Naive B cell (primary cell): ENCODE measurements at places on chromosomes 5 and 9.

GRCh38 chr5:158731014-158731413 lies 368.7 kb downstream of the EBF1 start:
- no peak for DNase-seq

DNA sequence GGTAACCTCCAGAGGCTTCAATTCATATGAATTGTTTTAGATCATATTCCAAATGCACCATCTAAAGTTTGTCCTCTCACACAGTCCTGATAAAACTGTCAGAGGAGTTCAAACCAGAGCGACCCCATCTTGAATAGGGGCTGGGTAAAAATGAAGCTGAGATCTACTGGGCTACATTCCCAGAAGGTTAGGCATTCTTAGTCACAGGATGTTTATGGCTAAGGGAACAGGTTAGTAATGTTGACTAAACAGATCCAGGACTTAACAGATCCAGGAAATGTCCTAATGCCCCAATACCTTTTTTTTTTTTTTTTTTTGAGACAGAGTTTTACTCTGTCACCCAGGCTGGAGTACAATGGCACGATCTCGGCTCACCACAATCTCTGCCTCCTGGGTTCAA lies 192.6 kb upstream of the PRDM9 start:
- DNase-seq = no peak

DNA sequence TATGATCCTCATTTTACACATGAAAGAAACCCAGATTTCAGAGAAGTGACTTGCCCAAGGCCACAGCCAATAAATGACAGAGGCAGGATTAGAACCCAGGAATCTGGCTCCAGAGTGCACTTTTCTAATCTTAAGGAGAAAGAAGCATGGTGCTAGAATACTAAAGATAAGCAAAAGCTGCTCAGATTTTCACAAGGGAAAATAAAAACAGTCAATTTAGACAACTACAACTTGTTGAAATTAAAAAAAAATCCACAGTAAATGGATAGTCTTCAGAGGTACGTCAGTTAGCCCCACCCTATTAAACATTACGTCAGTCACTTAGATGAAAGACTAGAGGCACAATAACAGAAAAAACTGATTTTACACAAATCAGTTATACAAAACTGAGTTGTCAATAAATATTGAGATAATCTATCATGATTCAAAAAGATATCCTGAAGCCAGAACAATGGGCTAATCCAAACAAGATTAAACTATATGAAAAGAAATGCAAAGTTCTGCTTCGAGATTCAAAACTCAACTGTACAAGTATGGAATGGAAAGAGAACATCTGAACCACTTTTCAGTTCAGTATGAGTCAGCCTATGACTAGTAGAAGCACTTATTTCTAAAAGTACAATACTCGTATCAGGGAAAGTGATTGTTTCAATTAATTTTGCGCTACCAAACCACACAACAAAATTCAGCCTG lies 9.3 kb downstream of the TMEM245 start:
- DNase-seq = no peak

GRCh38 chr9:35954942-35955546 lies 2.9 kb downstream of the OR2S2 start:
- DNase-seq = peak; percentile 57

DNA sequence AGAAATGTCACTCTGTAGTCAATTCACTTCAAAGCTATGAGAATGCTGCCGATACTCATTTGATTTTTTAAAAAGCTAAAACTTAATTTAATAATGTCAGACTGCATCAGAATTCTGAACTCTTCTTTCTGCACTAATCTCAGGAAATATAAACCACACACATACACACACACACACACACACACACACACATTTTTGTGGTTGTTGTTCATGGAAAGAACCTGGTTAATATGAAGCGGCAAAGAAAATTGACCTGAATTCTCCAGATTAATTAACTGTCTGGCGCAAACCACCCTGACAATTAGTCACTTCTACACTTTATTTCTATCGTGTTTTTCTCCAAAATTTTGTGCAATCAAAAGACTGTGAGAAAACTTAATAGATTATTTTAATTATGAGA lies 740.5 kb downstream of the TLE1 start:
- no peak for DNase-seq

- no peak for DNase-seq
Observed at GRCh38 chr9:115080242-115080641, 37.7 kb downstream of the TNC start.

- no peak for DNase-seq
Observed at GRCh38 chr5:163463063-163463435, 2.6 kb downstream of the HMMR start.

GRCh38 chr9:124743686-124744348 lies 27.3 kb downstream of the NR6A1 start:
- no peak for DNase-seq

DNA sequence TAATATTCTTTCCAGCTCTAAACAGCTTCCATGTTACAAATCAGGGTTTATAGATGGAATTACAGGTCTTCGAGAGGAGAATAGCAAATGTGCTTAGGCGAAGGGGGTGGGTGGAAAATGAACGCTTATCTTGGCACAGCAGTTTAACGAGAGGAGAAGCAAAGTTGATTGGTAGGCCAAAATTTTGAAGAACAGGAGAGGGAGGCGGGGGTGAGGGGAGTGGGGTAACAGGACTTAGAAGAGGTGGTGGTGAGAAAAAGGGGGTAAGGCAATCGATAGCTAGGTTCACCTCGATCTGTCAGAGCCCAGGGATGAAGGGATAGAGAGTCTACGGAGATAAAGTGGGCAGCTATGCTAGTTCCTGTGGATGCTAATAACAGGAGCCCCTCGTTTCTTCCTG lies 764 bp downstream of the ANKRA2 start:
- DNase-seq = no peak

DNA sequence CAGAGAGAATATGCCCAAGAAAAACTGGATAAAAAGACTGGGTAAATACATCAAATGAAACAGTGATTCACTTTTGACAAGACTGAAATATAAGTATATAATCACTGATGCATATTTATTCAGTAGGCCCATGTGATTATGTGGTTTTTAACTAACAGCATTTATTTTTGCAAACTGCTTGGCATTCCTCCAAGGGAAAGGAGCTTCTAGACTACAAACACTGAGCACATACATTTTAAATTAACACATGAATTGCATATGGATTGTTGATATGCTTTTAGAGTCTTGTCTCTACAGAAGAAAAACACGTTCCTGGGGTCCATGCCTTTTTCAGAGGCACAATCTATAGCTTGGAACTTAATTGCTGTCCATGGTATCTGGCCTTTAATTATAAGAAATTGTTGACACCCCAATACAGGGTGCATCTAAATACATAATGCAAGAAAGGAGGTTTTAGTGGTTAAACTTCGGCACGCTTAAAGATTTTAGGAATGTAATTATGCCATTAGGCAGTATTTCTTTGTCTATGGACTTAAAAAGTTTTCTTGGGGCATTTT lies 6.9 kb upstream of the MEIKIN start:
- no peak for DNase-seq

DNA sequence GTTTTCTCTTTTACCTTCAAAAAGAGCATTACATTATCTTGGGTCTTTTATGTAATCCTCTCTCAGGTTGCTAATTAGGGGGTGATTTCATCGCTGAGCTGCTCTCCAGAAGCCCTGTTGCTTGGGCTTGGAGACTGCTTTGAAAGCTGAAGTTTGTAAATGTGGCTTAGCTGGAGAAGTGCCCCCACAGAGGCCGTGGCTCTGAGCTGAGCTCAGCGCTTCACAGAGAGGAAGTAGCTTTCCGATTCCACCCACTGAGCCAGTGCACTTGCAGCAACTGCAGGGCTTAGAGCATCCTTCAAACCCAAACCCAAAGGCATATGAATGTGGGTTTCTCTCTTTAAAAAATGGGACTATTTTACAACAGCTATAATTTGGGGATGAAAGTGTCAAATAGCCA lies 13.7 kb upstream of the NXNL2 start:
- DNase-seq = no peak

GRCh38 chr5:179188636-179189035 lies 128.5 kb downstream of the ZNF354C start:
- DNase-seq = no peak

- no peak for DNase-seq
Observed at GRCh38 chr5:2185646-2186471, 303.1 kb upstream of the IRX4 start.

DNA sequence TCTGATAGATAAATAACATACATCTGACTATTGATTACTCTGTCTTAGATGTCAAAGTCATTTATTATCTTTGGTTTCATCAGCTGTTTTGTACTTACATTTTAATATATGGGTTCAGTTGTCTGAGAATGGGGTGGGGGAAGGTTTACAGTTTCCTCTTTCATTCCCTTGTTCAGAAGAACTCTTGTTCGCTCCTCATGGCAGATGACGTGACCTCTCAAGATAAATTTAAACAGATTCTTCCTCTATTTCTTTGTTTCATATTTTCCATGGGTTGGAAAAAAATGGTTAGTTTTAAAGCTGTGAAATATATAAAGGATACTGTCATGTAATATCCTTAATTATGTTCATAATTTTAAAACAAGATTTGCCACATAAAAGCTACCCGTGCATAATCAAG lies 61.4 kb downstream of the TSSK1B start:
- DNase-seq = no peak

GRCh38 chr9:114274217-114274616 lies 48.7 kb upstream of the ORM1 start:
- DNase-seq = no peak

- no peak for DNase-seq
Observed at GRCh38 chr9:110016340-110016739, 191.6 kb downstream of the C9orf152 start.

DNA sequence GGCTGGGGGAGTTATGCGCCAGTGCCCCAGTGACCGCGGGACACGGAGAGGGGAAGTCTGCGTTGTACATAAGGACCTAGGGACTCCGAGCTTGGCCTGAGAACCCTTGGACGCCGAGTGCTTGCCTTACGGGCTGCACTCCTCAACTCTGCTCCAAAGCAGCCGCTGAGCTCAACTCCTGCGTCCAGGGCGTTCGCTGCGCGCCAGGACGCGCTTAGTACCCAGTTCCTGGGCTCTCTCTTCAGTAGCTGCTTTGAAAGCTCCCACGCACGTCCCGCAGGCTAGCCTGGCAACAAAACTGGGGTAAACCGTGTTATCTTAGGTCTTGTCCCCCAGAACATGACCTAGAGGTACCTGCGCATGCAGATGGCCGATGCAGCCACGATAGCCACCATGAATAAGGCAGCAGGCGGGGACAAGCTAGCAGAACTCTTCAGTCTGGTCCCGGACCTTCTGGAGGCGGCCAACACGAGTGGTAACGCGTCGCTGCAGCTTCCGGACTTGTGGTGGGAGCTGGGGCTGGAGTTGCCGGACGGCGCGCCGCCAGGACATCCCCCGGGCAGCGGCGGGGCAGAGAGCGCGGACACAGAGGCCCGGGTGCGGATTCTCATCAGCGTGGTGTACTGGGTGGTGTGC lies at the start of gene RXFP3:
TSS of gene RXFP3 (plus strand) at position 6 of the 636 bp plus-strand sequence. CDS start at position 361, 355 bp downstream.
- DNase-seq = no peak

DNA sequence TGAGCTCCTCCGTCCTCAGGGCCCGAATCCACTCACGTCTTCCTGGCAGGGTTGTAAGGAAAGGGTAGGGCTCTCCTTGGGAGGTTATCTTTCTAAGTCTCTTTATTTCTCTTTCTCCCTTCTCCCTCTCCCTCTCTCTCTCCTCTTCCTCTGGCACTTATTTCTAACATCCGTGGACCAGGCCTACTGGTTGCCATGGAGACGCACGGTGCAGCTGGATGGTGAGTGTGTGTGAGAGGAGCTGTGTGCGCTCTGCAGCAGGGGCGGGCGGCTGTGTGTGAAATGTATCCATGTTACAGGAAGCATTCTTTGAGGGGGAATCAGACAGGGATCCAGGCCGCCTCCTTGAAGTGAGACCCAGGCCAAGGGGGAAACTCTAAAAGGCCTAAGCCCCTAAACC lies 32.2 kb downstream of the PCDH1 start:
- DNase-seq = no peak

- DNase-seq = no peak
Observed at GRCh38 chr5:171632616-171633015, 153.0 kb upstream of the SMIM23 start.

GRCh38 chr9:113946496-113947115 lies 70.5 kb downstream of the ZNF618 start:
- no peak for DNase-seq
